ENCODE measurements at places on chromosomes 2 and 18.

DNA sequence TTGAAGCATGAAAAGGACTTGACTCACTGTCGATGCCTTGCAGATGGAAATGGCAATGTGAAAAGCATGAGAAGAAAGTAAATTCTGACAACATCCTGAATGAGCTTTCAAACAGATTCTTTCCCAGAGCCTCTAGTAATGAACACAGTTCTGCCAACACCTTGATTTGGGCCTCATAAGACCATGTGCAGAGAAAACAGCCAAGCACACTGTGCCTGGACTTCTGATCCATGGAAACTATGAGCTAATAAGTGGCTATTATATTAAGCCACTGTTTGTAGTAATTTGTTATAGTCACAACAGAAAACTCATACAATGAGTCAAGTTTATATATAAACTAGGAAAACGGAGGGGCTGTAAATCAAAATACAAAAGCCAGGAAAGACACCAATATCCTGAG is 477.3 kb downstream of the MBD2 start:
- no peak for DNase-seq

GRCh38 chr2:42754021-42754775 is 9.7 kb downstream of the OXER1 start:
- DNase-seq = no peak

GRCh38 chr18:48049757-48050156 is 119.3 kb upstream of the SMAD2 start:
- DNase-seq = no peak

DNA sequence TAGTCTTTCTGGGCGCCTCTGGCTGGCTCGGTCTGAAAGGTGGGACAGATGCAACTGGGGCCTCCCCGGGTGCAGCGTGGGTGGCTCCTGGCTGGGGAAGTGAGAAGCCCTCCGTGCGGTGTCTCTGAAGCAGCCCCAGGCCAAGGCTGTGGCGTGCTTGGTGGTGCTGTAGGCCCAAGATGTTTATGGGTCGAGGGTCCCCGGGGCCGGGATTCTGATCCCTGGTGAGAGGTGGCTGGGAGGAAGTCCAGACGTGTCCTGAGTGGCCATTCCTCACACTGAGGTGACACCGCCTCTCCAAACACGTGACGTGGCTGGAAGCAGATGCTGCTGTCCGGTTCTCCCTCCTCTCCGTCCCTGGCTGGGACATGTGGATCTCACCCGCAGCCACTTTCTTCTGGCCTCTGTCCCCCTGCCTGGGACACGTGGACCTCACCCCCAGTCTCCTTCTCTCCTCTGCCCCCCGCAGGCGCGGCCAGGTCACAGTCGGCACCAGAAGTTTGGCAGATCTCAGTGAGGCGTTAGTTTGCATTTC is 12.6 kb downstream of the RTP5 start:
- no peak for DNase-seq

DNA sequence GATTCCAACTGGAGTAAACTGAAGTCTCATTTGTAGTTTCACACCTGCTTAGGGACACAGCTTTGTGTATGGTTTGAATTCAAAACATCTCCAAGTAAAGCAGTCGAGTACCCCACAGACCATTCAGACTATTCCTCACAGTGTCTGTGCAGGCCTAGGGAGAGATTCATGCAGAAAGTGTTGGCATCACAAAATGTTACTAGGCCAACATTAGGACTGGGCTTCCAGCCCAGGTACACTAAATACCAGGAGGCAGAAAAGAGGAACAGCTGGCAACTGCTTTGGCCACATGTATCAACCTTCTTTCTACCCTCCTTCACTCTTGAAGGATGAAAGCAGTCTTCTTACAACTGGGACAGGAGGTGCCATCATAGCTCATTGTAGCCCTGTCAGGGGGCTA is 270.4 kb upstream of the TMEFF2 start:
- DNase-seq = no peak

- no peak for DNase-seq
Measured at GRCh38 chr2:239052798-239053665, 205.1 kb downstream of the TWIST2 start.

GRCh38 chr18:70082430-70082829 is 123.1 kb downstream of the RTTN start:
- DNase-seq = no peak

DNA sequence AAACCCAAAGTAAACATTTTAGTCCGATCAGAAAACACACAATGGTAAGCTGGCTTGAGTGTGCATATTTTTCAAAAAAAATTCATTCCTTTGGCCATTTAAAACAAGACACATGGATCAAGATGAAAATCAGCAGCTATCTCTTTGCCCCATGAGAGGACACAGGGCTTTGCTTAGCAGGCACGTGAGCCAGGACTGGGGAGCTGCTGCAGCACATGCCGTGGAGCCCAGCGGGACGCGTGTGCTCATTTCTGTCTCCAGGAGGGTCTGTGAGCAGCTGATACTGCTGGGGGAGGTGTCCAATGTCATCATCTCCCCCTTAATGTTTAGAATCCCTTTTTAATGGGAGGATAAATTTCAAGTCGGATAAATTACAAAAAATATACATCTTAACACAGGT is 49.8 kb upstream of the CNGA3 start:
- DNase-seq = no peak

DNA sequence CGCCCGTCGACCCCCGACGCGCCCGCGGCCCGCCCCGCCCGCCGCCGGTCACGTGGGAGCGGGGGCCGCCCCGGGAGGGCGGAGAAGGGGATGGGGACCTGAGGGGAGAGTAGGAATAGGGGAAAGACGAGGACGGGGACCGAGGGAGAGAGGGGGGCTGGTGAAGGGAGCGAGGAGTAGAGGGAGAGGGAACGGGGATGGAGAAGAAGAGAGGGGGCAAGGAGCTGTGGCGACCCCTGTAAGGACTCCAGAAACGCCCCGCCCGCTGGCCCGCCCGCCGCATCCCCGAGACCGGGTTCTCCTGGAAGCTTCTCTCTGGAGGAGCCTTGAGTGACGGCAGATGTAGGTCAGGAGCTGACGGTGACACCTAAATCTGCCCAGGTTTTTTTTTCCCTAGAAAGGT is 615 bp downstream of the ADNP2 start:
- peak; percentile 16 for DNase-seq

GRCh38 chr2:62415019-62415431 is 91.0 kb downstream of the TMEM17 start:
- no peak for DNase-seq

Data from activated T-helper 2 cell treated with anti-CD3 and anti-CD28 coated beads, Interferon-gamma antibody, Interleukin-2, Interleukin-4, amounts not matched to agents 10 μg/mL and 5 μg/mL and 100 μg/mL, durations not matched to agents 14 hours and 24 hours and 36 hours (primary cell).